IPS DF 6.9 (cell line): ENCODE measurements at places on chromosomes 7 and 10.

GRCh38 chr10:88983939-88984338 lies 6.7 kb upstream of the FAS start:
- DNase-seq = no peak

DNA sequence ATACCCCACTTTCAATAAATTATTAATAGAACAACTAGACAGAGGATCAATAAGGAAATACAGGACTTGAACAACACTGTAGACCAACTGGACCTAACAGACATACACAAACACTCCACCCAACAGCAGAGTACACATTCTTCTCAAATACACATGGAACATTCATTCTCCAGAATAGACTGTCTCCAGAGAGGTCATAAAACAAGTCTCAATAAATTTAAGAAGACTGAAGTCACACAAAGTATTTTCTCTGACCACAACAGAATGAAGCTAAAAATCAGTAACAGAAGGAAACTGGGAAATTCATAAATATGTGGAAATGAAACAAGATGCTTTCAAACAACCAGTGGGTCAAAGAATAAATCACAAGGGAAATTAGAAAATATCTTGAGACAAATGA lies 119.8 kb downstream of the SMURF1 start:
- no peak for DNase-seq

DNA sequence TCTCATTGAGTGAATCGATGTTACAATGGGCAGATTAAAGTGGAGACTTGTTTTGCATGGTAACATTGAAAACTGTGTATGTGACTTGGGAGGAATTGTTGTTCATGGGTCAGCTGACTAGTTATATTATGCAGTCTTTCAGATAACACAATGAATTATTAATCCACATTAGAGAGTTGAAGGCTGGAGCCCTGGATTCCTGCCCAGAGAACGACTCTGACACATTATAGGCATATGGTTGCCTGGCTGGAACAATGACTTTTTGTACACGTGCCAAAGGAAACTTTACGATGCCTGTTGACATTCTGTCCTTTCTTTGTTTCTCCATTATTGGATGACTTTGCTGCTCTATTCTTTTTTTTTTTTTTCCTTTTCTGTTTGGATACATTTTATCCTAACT lies 52.3 kb upstream of the TMEM229A start:
- DNase-seq = no peak

- no peak for DNase-seq
Observed at GRCh38 chr7:87581723-87582122, 19.0 kb downstream of the ABCB1 start.

DNA sequence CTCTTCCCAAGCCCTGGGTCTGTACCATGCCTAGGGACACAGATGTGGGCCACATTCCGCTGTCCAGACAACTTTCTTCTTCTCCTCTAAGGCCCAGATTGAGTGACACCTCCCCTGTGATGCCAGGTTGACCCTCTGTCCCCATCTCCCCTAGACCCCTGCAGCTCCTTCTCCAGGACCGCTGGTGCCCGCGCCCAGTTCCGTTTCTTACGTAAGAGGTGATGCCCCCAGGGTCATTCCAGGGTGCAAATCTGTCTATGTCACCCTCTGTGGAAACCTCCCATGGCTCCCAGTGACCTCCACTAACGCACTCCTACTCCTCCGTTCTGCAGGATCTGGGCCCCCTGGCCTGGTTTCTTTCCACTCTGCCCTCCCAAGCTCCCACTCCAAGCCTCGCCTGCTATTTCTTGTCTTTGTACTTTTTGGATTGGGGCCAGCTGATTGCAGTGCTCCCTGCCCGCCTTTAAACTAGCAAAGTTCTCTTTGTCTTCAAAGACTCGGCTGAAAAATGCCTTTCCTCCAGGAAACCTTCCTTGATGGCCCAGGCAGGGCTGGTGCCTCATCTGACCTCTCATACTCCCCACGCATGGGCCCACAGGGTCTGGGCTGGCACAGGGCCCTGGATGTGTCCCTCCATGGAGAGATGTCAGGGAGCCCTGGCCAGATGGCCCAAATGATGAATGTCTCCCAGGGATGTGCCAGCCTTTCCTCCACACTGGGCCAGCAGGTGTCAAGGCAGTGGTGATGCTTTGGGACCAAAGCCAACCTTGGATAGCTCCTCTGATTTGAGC lies 21.3 kb upstream of the ELN start:
- no peak for DNase-seq

DNA sequence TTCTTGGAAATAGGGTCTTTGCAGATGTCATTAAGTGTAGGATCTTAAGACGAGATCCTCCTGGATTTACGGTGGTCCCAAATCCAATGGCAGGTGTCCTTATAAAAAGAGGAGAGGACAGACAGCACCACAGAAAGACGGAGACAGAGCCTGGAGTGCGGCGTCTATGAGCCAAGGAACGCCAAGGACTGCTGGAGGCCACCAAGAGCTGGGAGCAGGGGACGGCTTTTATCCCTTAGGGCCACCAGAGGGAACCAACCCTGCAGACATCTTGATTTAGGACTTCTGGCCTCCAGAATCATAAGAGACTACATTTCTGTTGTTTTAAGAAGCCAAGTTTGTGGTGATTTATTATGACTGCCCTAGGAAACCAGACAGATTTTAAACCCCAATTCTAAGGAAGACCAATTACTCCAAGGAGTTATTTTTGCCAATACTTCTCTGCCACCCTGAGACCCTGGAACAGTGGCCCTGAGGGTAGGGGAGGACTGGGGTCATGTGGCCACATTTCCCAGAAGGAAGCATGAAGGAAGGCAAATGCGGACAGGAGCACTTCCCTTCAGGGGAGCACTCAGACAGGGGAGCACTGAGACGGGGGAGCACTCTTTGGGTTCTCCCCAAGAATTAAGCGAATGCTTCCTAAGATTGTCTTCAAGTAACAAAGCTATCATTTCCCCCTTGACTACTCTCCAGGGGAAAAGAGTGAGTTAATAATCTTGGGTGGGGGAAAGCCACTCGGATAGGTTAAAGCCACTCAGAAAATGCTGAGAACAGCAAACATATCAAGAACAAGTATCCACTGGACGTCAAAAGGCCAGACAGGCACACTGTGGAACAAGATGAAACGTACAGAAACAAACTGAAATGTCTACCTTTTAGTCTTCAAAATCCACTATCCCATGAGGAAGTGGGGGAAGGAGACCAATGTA lies 67.5 kb downstream of the CHST15 start:
- no peak for DNase-seq

DNA sequence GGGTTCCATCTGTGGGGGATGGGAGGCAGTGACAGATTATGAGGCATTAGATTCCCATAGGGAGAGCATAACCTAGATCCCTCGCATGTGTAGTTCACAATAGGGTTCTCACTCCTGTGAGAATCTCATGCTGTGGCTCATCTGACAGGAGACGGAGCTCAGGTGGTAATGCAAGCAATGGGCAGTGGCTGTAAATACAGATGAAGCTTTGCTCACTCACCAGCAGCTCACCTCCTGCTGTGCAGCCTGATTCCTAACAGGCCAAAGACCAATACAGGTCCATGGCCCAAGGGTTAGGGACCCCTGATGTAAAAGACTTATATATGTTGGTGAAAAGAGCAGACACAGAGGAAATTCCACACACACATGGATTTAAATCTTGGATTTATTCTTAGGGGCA lies 370.2 kb downstream of the NRG3 start:
- no peak for DNase-seq

- no peak for DNase-seq
Observed at GRCh38 chr10:103894441-103894864, 23.5 kb downstream of the STN1 start.

- no peak for DNase-seq
Observed at GRCh38 chr10:103645141-103646054, 151.9 kb downstream of the NEURL1 start.

GRCh38 chr7:4216016-4216415 lies 466.1 kb upstream of the FOXK1 start:
- no peak for DNase-seq
